ENCODE measurements at places on chromosomes 11 and 22.

DNA sequence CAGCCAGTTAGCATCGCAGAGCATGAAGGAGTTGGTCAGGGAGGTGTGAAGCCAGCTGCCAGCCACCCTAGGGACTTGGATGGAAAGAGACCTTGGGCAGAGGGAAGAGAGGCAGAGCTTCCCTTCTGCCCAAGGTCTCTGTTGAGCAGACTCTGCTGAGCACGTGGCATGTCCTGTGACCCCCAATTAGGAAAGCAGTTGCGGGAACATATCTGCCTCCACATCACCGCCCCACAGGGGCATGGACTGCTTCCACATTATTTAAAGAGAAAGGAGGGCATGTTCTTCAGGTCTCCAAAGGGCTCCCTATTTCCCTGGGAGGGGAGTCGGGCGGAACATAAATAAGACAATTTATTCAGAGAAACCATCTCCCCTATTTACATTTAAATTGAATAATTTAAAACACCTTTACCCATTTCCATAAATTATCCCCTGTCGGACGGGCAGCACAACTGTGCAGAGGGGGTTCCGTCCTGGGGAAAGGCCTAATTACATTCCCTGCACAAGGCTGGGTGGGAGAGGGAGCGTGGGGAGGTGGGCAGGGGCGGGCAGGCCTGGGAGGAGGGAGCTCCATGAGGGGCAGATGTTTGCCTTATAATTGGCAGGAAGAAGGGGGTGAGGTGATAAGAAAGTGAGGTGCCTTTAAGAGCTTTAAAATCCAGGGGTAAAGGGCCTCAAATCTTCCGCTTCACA, 88.8 kb upstream of the THY1 start:
- no peak for DNase-seq

DNA sequence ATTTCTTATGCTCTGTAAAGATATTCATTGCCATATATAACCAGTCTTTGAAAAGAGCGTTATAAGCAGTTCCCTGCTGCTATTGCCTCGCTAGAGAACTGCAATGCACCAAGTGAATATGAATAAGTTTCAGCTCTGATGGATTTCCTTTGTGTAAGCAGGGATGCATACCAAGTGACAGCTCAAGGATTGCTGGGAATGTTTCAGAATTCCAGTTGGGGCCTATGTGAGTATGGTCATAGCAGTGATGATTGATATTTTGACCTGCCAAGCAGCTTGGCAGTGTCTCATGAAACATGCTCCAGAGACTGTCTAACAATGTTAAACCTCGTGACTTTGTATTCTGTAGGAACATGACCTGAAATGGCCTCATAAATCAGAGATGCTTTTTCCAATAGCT, 312.6 kb downstream of the C11orf87 start:
- DNase-seq = no peak

- no peak for DNase-seq
Observed at GRCh38 chr11:134150195-134150903, 73.4 kb downstream of the NCAPD3 start.

DNA sequence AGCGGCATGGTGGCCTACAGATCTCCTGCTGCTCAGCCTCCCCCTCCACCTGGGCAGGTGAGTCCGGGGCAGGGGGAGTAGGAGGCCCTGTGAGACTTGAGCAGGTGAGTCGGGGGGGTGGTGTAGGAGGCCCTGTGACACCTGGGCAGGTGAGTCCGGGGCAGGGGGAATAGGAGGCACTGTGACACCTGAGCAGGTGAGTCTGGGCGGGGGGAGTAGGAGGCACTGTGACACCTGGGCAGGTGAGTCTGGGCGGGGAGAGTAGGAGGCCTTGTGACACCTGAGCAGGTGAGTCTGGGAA, 299.3 kb downstream of the BRD1 start:
- no peak for DNase-seq

DNA sequence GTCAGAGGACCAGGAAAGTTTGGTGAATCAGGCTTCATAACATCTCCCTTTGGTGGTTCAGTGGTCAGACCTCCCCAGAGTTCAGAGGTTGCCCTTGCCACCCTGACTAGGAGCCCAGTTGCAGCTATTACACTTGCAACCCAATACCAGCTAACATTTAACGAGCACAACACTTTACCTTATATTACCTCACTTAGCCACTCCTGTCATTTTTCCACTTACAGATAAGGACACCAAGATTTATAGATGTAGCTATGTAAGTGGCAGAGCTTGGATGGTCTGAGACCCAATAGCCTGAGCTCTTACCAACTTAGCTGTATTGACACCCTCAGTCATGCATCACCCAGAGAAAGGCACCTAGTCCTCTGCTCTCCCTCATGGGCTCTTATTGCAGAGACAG, 234.7 kb downstream of the INSC start:
- no peak for DNase-seq

DNA sequence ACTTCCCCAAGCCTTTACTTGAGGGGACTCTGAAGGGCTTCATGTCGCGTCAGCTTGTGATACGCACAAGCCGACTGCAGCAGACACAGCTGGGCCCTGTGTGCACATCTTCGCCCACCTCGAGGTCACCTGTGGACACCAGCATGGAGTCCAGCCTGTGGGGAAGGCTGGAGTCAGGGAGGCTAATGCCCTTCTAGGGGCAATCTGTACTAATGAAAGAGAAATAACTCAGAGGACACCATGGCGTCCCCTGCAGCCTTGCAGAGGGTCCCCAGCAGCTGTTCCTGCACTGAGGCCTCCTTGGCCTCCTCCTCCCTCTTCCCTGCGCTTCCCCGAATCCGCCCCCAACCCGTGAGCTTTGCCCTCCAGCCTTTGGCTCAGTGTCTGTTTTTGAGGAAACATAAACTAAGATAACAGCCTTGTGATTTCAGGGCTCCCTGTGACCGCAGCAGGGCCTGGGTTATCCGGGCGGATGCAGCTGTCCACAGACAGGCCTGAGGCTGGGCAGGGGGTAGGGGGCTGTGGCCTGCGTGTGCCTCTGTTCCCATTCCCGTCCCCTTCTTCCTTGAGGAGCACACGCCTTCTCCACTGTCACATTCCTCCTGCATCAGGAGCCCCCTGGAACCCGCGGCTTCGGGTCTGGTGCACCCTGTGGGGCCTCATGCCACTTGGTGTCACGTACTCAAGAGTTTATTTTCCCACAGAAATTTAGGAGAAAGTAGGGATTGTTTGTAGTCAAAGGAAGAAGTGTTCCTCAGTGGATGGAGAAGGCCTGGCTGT, 25.0 kb downstream of the KRTAP5-5 start:
- DNase-seq = no peak

DNA sequence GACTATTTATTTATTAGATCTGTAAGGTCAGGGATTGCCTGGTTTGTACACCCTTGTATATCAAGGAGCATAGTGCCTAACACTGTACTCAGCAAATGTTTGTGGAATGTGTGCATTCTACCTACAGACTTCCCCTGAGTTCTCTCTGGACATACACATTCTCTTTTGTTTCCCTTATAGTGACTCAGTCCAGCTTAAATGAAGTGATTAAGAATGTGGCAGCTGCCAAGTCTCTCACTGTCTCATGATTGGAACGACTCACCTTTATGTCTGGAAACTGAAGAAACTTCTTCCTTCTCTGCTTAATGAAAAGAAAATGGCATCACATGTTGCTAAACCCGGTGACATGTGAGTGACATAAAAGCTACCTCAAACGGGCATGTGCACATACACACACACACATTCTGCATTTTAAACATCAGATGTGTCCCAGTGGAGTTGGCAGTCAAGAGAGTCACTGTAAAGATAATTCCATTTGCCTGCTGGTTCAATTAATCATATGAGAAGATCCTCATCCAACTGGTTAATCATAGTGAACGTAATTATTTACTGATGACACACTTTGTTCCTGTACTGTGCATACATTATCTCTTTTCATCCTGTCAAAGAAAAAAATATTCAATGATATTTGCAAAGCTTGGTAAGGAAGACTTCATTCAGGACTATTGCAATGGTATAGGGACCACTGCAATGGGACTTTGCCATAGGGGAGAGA, 42.8 kb downstream of the GLYAT start:
- no peak for DNase-seq
